ENCODE measurements at places on chromosomes 1 and 21. TPM values are rescaled to one million over a fixed set of nuclear protein-coding genes. Genes with fewer than 3 reads are reported as not detected.
A peak's percentile ranks its signal among the peaks of the same experiment; 100 is the strongest.

DNA sequence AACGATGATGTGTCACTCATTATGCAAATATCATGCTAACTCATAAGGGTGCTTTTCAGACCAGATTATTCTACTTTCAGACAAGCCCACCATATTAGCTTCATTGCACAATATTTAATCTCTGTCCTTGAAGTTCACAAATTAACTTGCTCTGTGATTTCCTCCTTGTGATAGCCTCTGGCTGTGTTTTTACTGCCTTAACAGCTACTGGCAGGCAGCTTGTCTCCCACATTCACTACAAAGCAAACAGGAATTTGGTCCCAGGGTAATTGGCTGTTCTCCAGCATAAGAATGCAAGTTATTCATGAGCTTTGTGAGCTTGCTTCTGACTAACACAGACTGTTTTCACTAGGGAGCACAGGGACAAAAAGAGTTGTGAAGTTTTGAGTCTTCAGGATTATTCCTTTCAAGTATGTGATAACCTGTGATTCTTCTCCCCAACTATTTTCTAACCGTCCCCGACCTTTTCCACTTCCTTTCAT, 87.9 kb upstream of the HMCN1 start:
- DNase-seq, result peak; percentile 82

DNA sequence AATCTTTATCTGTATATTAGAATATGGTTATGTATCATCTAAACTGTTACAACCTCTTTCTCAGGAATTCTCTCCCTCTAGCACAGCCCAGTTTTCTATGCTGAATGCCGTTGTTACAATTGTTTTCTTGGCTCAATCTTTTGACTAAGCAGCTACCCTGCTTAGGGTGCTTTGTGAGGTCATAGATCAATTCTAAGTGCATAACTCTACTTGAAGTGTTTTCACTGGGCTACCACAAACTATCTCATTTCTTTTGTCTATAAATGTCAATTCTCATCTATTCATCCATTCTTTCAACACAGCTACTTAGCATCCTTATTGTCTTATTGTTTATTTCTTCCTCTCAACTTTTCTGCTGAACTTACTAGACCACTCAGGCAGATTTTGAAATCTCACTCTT, 77.1 kb downstream of the CEP350 start:
- DNase-seq, result no peak

GRCh38 chr1:29793653-29794348, 557.5 kb downstream of the PTPRU start:
- DNase-seq, result no peak

GRCh38 chr21:15162921-15163320, 98.1 kb upstream of the NRIP1 start:
- no peak for DNase-seq

GRCh38 chr1:83791821-83792437, 207.0 kb downstream of the TTLL7 start:
- no peak for DNase-seq

DNA sequence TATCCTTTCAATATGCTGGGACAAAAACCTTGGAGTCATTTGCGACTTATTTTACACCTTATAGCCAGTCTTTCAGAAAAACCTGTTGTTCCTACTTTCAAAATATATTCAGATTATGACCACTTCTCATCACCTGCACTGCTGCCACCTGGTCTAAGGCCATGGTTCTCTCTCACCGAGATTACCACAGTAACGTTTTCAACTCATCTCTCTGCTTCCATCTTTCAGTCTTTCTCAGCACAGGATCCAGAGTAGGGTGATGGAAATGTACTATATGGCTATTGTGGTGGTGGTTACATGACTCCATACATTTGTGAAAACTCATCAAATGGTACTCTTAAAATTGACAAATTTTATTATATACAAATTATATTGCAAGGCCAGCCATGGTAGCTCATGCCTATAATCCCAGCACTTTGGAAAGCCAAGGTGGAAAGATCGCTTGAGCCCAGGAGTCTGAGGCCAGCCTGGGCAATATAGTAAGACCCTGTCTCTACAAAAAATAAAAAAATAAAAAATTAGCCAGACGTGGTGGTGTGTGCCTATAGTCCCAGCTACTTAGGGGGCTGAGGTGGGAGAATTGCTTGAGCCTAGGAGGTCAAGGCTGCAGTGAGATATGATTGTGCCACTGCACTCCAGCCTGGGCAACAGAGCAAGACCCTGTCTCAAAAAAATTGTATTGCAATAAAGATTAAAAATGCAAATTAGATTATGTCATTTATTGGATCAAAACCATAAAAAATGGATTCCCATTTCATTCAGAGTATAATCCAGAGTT, 120.9 kb upstream of the PPP2R5A start:
- DNase-seq, result no peak

- DNase-seq, result no peak
Observed at GRCh38 chr1:203640723-203641502, 14.3 kb downstream of the ATP2B4 start.

DNA sequence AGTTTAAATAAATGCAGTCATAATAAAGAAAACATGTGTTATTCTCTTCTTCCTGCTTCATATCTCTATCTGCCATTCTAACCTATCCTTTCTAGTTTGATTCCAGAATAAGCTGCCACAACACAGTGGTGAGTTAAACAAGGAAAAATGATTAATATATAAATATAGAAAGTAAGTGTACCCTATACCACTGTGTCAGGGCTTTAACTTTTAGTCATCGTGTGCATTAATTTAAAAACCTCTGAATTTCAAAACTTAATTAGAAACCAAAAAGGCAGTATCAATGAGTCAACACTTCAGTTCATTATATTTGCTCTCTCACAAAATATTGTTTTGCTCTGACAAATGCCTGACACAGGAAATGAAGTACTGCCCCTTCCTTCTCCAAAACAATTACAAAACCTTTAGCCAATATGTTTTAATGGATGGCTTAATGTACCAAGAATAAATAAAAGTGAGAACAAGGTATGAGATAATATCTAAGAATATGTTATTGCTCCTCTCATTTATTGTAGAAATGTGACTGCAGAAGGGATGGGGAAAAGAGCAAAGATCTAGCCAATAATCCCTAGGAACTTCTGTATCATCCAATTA, 634.8 kb downstream of the KCNT2 start:
- DNase-seq, result no peak

- DNase-seq, result no peak
Observed at GRCh38 chr1:247865416-247865815, 8.4 kb downstream of the TRIM58 start.

DNA sequence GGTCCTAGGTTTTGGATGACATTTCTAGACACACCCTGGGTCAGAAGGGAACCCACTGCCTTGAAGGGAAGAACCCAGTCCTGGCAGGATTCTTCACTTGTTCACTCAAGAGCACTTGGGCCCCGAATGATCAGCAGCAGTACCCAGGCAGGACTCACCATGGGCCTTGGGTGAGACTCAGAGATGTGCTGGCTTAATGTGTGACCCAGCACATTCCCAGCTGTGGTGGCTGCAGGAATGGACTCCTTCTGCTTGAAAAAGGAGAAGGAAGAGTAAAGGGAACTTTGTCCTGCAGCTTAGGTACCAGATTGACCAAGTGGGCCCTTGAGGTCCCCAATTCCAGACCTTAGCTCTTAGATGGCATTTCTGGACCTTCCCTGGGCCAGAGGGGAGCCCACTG, 12.3 kb upstream of the SMAP2 start:
- DNase-seq, result no peak

DNA sequence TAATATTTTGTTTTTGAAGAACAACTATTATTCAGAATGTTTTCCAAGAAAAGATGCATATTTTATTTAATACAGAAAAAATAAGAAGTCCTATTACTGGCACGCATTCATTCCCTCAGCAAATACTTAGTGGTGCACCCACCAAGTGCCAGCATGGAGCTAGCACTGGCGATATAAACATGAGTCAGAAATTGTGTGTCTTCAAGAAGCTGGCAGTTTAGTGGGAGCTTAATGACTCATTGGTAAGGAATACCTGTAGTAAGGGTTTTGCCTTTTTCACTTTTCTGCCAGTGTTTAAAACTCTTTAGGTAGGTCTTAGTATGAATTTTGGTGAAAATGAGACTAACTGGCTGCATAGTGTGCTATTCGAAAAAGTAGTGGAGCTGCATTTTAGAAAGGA, 6.3 kb downstream of the MAGI3 start:
- no peak for DNase-seq

GRCh38 chr1:56156971-56157876, 422.1 kb downstream of the PLPP3 start:
- no peak for DNase-seq

GRCh38 chr1:187121661-187122060, 292.9 kb downstream of the PLA2G4A start:
- no peak for DNase-seq

DNA sequence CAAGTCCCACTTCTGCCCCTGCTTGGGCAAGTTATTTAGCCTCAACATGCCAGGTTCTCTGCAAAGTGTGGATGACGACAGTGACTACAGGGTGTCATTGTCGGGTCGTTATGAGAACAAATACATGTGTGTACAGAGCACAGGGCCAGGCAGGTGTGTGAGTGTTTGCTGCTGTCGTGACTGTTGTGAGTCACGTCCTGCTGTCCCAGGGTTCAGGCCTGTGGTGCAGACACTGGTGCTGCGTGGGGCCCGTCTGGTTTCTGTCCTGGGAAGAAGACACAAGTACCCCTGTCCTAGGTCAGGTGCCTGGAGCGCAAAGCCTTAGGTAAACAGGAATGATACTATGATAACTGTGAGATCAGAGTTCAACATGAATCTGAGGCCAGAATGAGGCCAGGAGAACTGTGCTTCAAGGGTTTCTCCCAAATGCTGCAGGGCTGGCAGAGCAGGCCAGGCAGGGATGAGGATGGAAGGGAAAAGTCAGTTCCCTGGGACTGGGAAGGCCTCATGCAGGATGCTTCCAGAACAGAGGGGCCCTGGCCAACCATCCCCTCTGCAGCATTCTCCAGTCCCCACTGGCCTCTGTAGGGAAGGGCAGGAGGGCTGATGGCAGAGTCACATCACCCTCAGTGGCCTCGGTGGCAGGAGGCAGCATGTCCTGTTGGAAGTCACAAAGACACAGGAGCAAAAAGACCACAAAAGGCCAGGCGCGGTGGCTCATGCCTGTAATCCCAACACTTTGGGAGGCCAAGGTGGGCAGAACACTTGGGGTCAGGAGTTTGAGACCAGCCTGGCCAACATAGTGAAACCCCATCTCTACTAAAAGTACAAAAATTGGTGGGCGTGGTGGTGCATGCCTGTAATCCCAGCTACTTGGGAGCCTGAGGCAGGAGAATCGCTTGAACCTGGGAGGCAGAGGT, 15.7 kb downstream of the GPR157 start:
- no peak for DNase-seq

DNA sequence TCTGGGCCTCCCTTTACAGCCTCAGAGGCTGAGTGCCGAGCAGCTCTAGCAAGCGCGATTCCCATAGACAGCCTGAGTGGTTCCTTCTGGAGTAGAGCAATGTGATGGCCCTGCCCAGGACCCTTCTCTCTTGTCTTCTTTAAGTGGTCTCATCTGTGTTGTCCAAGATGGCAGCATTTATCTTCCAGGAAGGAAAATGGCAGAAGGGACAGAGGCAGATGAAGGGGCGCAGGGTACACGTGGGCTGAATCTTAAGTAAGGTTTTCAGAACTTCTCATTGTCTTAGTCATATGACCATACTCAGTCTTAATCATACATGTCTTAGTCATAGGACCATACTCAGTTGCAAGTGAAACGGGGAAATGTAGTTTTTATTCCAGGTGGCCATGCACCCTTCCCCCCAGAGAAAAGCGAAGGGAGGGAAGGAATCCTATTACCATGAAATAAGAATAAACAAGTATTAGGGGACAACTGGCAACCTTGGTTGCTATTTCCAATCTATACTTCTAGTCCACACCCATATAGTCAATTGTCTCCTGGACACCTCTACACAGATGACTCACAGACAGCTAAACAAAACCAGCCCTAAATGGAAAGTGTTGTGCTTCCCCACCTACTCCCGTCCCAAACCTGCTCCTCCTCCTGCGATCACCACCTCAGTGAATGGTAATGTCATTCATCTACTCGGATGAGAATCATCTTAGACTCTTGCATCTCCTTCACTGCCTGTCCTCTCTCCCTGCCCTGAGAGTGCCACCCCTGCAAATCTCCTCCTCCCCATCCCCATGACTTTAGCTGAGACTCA, 13.3 kb downstream of the OVAAL start:
- DNase-seq, result no peak

DNA sequence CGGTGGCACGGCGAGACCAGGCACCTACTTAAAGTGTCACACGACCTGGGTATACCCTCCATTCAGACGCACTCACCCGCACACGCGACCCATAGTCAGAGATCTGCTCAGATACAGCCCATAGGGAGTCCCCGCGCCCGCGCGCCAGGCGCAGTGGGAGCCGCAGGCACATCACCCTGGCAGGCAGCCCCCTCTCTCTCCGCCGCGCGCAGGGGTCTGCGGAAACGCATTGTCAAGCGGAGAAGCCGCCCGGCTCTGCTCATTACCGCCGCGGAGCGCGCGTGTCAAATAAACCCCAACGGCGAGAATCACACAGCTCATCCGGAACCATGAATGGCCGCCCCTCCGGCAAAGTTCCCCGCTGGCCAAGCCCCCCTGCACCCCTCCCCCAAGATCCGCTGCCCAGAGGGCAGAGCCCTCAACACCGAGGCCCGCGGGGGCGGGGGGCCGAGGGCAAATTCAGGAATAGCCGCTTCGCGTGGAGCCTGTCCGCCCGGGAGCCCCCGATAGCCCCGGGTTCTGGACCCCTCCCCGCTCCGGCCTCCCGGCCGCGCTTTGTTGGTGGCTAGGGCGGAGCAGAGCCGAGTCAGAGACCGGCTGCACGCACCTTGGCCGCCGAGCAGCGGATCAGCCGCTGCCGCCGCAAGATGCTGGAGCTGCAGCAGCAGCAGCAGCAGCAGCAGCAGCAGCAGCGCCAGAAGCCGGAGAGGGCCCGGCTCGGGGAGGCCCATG, 522 bp downstream of the LRP8 start:
- no peak for DNase-seq

DNA sequence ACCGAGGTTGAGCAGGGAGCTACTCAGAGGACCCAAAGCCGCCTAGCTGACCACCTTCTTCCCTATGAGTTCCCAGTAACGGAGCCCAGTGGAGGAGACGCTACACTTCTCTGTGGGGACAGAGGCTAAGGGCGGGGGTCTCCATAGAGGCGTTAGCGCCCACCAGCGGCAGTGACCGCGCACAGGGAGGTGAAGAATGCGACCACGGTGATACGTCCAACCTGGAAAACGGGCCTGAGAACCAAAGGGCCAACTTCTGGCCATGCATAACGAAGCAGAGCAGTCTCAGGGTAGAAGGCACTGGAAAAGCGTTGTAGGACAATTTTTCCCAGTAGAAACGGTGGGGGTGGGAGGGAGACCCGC, 400 bp upstream of the COG2 start:
- DNase-seq, result peak; percentile 40

CCDC24 gene
- 9.9 TPM for total RNA-seq

RORC gene
- 5.4 TPM for total RNA-seq

RO60 gene
- 72.0 TPM for total RNA-seq

SHISAL2A gene
- not detected for total RNA-seq
